ENCODE measurements at places on chromosomes 7 and 10. TPM values are rescaled to one million over a fixed set of nuclear protein-coding genes. Genes with fewer than 3 reads are reported as not detected.
A peak's percentile ranks its signal among the peaks of the same experiment; 100 is the strongest.

GRCh38 chr7:5700391-5700985, 81.0 kb downstream of the RNF216 start:
- no peak for DNase-seq

DNA sequence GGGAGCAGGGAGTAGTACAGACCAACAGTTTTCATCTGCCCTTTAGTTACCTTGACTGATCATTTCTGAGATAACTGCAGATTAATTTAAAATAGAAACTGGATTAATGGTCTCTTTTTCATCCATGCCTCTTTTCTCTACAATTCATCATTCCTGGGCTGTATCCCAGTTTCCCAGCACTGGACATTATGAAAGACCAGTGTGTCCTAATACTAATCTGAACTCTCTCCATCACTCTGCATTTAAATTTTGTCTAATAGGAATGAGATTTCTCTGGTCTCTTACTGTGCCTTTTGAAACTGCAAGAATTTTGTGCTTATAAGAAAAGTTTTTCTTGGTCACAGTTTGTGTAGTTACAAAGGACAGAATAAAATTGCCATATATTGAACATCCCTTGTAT, 12.7 kb downstream of the PLEKHA8 start:
- no peak for DNase-seq

- no peak for DNase-seq
Measured at GRCh38 chr7:139714163-139714901, 63.5 kb downstream of the HIPK2 start.

- DNase-seq = no peak
Measured at GRCh38 chr10:104472505-104472904, 118.9 kb downstream of the CFAP58 start.

DNA sequence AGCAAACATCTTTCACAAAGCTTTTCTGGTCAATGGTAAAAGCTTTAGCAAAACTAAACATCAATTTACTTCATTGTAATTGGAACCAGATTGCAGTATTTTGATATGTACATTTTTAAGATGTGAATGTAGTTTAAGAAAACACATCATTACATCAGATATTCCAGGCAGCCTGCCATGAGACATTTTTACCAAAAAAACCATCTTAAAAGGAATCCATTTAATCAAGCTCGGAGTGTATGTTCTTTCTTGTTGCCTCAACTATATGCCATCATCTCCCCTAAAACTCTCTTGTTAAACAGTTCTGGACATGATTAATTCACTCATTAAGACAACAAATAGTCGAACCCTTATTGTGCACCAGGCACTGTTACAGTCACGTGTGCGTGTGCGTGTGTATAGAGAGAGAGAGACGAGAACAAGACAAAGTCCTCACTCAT, 97.5 kb downstream of the UBE2H start:
- DNase-seq = no peak

- no peak for DNase-seq
Measured at GRCh38 chr7:98488167-98488566, 87.3 kb upstream of the BAIAP2L1 start.

The BBS9 gene
- 17.5 TPM for polyA plus RNA-seq

GRCh38 chr10:49109669-49110340, 5.5 kb downstream of the VSTM4 start:
- peak; percentile 56 for DNase-seq

- DNase-seq = no peak
Measured at GRCh38 chr10:30812018-30812851, 182.7 kb upstream of the LYZL2 start.

The SYPL1 gene
- 132 TPM for polyA plus RNA-seq

The ACTL6B gene
- polyA plus RNA-seq = 0.17 TPM

DNA sequence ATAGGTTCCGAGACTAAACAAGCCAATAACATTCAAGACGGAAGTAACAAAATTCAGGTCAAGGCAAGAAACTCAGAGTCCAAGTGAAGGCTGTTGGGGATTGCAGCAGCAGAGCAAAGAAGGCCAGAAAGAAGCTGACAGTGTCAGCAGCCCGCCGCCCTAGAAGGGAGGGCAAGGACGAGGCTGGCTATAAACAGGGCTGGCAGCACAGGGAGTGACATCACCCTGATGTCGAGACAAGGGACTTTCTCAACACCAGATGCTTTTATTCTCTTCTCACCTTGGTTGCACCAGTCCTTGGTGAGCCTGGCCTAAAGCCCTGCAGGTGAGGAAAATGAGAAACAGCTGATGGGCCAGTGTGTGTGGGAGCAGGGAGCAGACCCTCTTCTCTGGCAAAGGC, 687.7 kb upstream of the NRP1 start:
- DNase-seq = no peak

The ZC3HAV1L gene
- 15.4 TPM for polyA plus RNA-seq

GRCh38 chr10:18122753-18123152, 17.5 kb upstream of the CACNB2 start:
- no peak for DNase-seq

DNA sequence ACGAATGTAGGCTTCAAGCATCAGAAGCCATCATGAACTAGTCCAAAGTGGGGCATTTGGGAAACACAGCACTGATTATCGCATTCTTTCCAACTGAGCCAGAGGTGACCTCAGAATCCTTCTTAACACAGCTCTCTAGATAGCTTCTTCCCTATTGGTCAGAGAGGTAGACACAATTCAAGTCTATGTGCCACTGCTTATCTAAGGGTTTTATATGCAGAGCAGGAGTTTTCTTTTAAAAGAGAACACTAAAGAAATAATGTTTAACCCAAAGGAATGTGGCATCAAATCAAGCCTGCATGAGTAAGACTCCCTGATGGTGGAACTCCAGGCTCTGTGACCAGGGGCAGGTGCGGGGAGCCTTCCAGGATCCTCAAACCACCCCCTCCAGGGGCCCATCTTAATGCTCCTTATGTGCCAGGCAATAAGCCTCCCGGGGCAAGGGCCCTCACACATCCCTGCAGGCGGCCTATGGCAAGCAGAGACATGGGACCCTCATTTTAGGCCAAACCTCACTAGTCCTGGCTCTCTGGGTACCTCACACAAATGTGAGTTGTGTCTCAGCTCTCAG, 13.8 kb downstream of the HSPA12A start:
- DNase-seq = no peak

The NPY4R gene
- not detected for polyA plus RNA-seq

DNA sequence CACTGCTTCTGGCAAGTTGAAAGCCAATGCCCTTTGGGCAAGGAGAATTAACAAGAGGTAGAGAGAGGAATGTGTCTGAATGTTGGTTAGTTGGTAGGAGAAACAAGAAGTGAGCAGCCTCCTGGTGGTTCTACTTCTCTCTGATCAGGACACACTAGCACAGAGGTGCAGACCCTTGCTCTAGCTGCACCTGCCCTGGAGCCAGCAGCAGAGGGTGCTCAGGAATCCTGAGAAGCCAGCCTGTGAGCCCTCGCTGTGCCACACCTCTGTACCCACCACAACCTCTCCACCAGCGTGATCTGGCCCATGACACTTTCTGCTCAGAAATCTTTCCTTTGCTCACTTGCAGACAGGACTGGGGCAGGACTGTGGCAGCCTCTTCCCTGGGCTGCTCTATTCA, 364.7 kb downstream of the RPS24 start:
- no peak for DNase-seq

- no peak for DNase-seq
Measured at GRCh38 chr7:6407434-6407833, 40.3 kb downstream of the DAGLB start.

DNA sequence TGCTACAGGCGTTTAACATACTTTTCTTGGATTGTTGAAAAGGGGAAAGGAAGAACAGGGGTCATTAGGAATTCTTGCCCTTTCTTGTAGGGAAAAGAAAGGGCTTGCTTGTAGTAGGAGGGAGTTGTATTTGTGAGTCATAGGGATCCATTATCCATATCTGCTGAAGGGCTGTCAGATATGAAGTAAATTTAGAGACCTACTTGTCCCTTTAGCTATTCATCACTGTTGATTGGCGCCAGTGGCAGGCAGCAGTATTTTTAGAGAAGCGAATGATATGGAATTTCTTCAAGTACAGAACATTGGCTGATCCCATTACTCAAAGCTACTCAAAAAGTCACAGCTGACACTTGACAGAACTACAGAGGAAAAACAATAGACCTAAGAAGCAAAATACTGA, 97.7 kb downstream of the CELF2 start:
- no peak for DNase-seq

DNA sequence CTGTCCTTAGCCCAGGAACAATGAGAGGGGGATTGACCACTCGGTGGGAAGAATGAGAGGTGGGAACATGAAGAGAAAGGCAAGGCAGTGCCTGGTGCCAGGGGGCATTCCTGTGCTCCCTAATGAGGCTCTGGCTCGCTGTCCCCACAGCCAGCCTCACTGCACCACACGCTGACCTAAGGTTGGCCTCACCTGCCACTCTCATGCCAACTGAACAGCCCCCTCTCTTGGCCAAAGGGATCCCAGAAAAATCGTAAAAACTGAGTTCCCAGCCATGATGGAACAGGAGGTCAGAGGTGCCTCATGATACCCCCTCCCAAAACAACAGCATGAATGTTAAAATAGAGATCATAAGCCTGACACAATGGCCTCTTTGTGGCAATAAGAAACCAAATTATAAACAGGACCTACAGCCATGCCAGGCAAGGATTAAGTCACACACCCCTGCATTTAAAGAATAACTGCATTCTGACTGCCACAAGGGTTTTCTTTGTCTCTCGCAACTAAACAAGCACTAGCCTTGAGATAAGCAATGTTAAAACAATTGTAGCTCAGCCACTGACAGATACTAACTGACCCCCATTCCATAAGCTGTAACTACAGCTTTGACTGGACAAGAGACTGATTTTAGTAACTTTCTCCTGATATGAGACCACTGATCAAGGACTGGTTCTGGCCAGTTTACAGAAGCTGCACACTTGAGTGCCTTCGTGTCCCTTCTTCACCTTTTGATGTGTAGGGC, 149.2 kb downstream of the SH2D4B start:
- no peak for DNase-seq

- no peak for DNase-seq
Measured at GRCh38 chr7:36303202-36304098, 86.2 kb upstream of the ANLN start.

- no peak for DNase-seq
Measured at GRCh38 chr10:86388119-86388704, 21.6 kb upstream of the GRID1 start.

GRCh38 chr10:8829592-8829991, 775.1 kb downstream of the GATA3 start:
- DNase-seq = no peak

DNA sequence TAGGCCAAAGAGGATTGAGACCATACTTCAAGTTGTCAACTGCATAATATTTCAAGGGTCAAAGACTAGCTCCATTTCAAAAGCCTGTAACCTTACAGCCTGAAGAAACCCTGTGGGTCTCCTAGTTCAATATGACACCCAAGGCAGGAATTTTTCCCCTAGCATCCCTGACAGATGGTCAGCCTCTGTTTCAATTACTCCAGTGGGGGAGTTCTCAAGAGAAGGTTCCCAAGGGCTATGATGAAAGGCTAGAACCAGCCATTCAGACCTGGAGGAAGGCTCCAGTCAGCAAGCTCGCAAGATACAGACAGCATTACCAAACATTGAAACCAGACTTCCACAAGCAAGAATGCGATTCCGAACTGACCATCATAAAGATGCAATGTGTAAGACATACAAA, 1.6 kb downstream of the HTR7 start:
- no peak for DNase-seq

The ANKRD61 gene
- polyA plus RNA-seq = 3.8 TPM

DNA sequence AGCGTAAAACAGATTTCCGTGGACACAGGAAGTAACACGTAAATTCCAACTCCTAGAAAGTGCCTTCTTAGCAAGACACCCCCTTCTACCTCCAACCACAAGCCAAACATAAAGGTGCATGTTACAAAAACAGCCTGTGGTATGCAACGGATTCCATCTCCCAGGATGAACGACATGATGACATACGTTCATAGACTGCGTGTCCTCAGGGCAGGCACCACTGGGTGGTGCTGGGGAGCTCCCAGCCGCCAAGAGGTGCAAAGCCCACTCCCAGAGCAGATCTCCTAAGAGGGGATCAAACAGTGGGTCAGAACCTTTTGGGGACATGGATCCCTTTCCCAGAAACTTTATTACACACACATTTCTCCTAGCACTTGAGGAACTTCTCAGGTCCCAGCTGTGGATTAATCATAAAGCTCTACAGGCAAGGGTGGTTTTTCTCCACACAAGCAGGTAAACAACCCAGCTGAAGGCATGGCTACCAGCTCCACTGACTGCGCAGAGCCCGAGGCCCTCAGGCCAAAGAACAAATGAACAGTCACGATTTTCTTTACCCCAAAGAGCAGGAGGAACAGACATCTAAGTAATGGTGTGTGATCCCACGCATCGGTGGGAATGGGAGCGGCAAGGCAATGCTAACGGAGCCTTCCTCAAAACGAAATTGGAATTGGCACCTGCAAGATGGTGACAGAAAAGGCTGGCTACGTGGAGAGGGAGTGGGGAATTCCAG, 13.8 kb downstream of the PSAP start:
- DNase-seq = no peak

- peak; percentile 3 for DNase-seq
Measured at GRCh38 chr10:83820033-83820432, 319.3 kb upstream of the GHITM start.

The PAPOLB gene
- 0.13 TPM for polyA plus RNA-seq

- no peak for DNase-seq
Measured at GRCh38 chr10:132648072-132648850, 110.7 kb downstream of the INPP5A start.

The NKX2-3 gene
- polyA plus RNA-seq = not detected

DNA sequence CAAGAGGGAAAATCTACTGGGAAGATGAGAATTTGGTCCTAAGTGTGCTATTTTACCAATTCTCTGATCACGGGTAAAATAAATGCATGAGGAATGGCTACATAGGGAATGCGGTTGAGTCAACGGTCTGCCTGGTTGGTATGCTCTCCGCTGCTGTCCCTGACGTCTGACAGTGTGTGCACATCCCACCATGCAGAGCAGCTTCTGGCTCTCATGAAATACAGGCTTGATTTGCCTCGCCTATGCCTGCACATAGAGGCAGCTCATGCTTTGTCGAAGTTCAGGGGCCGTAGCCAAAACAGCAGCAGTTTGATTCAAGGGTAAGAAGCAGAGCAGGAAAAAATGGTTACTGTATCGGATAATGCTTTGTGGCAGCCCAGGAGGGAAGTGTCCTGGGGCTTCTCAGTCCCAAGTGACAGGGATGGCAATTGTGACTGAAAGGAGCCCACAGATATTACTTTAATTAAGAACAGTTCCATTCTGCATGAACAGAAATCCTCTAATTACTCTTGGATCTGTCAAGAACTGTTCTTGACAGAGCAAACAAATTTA, 268.4 kb upstream of the SLC26A5 start:
- DNase-seq = no peak

The DIP2C gene
- polyA plus RNA-seq = 23.6 TPM

- no peak for DNase-seq
Measured at GRCh38 chr7:84302949-84303348, 108.4 kb upstream of the SEMA3A start.

The SPDYE8 gene
- 0.28 TPM for polyA plus RNA-seq

- DNase-seq = no peak
Measured at GRCh38 chr7:8363407-8364015, 69.9 kb upstream of the NXPH1 start.

- no peak for DNase-seq
Measured at GRCh38 chr7:114939484-114940097, 17.7 kb downstream of the MDFIC start.

Data from left renal cortex interstitium (tissue), 4 donors.